Kidney epithelial cell (primary cell): ENCODE measurements at places on chromosomes 16 and 17. TPM values are rescaled to one million over a fixed set of nuclear protein-coding genes. Genes with fewer than 3 reads are reported as not detected.

- DNase-seq = no peak
Measured at GRCh38 chr17:59331929-59332748, 684 bp downstream of the YPEL2 start.

The PLK1 gene
- 10.4 and 13.1 TPM in 2 replicates for total RNA-seq

DNA sequence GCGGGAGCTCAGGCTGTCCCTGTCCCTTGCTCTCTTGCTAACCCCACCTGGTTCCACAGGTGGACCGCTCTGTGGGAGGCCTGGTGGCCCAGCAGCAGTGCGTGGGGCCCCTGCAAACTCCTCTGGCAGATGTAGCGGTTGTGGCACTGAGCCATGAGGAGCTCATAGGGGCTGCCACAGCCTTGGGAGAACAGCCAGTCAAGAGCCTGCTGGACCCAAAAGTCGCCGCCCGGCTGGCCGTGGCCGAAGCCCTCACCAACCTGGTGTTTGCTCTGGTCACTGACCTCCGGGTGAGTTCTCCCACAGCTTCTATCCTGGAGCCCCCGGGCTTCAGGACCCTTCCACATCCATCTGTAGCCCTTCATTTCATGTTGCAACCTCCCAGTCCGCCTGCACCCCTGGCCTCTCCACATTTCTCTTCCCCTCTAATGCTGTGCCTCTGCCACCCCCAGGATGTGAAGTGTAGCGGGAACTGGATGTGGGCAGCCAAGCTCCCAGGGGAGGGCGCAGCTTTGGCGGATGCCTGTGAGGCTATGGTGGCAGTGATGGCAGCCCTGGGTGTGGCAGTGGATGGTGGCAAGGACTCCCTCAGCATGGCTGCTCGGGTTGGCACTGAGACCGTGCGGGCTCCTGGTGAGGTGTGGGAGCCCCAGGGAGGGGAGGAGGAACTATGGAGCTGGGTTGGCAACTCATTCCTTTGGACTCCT, 15.9 kb downstream of the PFAS start:
- DNase-seq = no peak

- DNase-seq = no peak
Measured at GRCh38 chr16:66442502-66443268, 15.6 kb downstream of the BEAN1 start.

- DNase-seq = no peak
Measured at GRCh38 chr16:57357330-57358085, 1.1 kb upstream of the CCL22 start.

The ABCA10 gene
- total RNA-seq = 0.14 and 0.29 TPM in 2 replicates

The PRPSAP1 gene
- total RNA-seq = 50.7 and 52.4 TPM in 2 replicates

DNA sequence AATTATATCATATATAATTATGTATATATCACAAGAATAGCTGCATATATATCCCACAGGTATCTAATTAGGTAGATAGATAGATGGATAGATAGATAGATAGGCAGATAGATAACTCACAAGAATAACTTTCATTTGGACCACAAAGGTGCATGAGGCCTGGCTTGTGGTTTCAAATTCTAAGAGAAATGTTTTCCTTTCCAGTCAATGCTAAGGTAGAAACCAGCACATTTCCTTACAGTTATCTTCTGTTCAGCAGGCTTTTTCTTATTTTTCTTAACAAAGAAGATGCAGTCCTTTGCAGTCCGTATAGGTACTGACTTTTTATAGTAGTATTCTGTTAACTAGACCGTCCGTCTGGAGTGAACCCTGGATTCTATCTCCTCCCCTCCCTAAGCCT, 152.9 kb upstream of the ANKFN1 start:
- no peak for DNase-seq

DNA sequence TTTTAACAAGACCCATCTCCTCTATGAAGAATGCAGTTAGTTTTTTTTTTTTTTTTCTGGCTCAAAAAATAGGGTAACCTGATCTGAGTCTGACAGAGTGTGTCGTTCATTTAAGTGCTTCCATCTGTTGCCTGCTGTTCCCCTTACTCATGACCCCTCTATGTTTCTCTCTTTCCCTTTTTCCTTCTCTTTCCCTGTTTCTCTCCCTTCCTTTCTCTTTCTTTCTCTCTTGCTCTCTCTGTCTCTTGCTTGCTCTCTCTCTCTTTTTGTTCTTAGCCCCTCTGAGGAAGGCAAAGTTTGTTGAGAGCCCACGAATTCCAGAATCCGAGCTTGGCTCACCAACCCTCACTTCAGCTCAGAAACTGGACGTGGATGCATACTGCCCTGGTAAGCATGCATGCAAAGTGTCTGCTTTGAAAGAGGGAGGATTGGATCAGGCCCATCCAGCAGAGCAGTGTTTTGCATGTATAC, 185.0 kb downstream of the TANC2 start:
- no peak for DNase-seq

GRCh38 chr17:77234695-77235094, 93.9 kb downstream of the SEC14L1 start:
- no peak for DNase-seq

- DNase-seq = no peak
Measured at GRCh38 chr16:86034421-86034919, 135.5 kb downstream of the IRF8 start.

GRCh38 chr17:69761011-69761410, 314.0 kb upstream of the KCNJ16 start:
- DNase-seq = no peak

GRCh38 chr17:28532050-28532960, 20.1 kb downstream of the UNC119 start:
- DNase-seq = no peak

The BHLHA9 gene
- total RNA-seq = not detected in 2 replicates

The KRT20 gene
- not detected in 2 replicates for total RNA-seq

DNA sequence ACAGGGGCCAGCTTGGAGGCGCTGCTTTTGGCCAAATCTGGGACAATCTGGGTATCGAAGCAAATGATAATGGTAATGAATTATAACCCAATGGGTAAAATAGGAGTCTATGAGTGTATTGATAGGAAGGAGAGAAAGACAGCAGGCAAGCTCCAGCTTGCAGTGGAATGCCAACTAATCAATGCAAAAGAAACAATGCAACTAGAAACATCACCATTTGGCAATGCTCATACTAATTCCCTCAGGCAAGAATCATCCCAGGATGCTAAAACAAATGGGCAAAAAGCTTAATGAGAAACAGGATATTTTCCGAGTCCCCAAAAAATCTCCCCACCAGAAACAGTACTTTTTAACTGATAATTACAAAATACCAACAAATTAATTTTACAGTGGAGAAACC, 64.7 kb downstream of the ADCY9 start:
- DNase-seq = no peak

GRCh38 chr17:77209330-77209748, 68.6 kb downstream of the SEC14L1 start:
- no peak for DNase-seq

- no peak for DNase-seq
Measured at GRCh38 chr17:34276826-34277225, 6.8 kb downstream of the CCL7 start.

GRCh38 chr17:74862108-74862901, 2.6 kb upstream of the GRIN2C start:
- no peak for DNase-seq

The NKD1 gene
- 0.33 and 0.34 TPM in 2 replicates for total RNA-seq

The NOL11 gene
- 35.8 and 36.5 TPM in 2 replicates for total RNA-seq

GRCh38 chr17:31859487-31860008, 504 bp upstream of the COPRS start:
- no peak for DNase-seq

The MAPK8IP3 gene
- total RNA-seq = 32.6 and 46.9 TPM in 2 replicates

The ZNRF1 gene
- 18.6 and 31.3 TPM in 2 replicates for total RNA-seq

- DNase-seq = no peak
Measured at GRCh38 chr16:87442581-87442966, 50.2 kb downstream of the ZCCHC14 start.

DNA sequence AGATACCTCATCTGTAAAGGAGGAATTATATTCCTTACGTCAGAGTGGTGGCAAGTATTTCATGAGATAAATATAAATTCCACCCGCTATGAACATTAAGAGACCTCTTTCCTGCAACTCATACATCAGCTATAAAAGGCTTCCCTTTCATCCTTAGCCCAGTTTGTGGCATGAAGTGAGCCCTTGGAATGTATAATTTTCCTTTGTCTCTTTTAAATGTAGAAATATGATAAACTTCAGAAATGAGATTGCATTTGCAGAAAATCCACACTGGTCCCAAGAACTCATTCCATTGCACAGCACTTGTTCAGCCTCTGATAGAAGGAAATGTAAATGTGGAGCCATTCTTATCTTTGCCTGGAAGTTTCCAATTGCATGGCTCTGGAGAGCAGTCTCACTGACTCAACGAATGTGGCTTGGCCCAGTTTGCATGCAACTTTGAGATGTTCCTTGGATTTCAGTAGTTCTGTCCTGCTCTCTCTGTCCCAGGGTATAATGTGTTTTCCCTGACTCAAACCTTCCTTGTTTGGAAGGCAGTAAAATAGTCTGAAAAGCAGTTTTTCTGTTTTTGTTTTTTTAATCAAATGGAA, 746.4 kb downstream of the CDH11 start:
- DNase-seq = no peak

GRCh38 chr16:1989209-1990100, at the start of gene SYNGR3:
Gene SYNGR3, plus strand, starts transcription at chr16:1989970. Its CDS starts 133 bp downstream, at chr16:1990103.
- DNase-seq = no peak

The IL17C gene
- 0.29 and 1.4 TPM in 2 replicates for total RNA-seq

DNA sequence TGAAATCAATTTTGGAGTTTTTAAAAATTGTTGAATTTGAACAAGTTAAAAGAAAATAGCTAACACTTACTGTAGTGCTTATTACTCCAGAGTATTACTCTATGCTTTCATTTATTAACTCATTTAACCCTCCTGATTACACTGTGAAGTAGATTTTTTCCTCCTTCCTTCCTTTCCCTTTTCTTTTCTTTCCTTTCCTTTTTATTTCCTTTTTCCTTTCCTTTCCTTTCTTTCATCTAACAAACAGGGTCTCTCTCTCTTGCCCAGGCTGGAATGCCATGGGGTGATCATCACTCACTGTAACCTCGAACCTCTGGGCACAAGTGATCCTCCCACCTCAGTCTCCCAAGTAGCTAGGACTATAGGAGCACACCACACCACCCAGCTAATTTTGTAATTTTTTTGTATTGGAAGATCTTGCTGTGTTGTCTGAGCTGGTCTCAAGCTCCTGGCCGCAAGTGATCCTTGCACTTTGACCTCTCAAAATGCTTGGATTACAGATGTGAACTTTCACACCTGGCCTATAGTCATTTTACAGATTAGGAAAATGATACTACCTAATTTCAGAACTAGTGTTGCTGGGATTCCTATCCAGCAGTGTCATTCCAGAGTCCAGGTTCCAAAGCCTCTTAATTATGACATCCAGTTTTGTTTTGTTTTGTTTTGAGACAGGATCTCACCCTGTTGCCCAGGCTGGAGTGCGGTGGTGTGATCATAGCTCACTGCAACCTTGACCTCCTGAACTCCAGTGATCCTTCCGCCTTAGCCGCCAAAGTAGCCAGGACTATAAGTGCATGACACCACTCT, 59.9 kb downstream of the TAOK1 start:
- no peak for DNase-seq

The DPEP2 gene
- total RNA-seq = not detected in 2 replicates

The CCL2 gene
- 14.3 and 25.8 TPM in 2 replicates for total RNA-seq
